Glomerular endothelial cell (primary cell): ENCODE measurements at places on chromosomes 5 and 9. TPM values are rescaled to one million over a fixed set of nuclear protein-coding genes. Genes with fewer than 3 reads are reported as not detected.

DNA sequence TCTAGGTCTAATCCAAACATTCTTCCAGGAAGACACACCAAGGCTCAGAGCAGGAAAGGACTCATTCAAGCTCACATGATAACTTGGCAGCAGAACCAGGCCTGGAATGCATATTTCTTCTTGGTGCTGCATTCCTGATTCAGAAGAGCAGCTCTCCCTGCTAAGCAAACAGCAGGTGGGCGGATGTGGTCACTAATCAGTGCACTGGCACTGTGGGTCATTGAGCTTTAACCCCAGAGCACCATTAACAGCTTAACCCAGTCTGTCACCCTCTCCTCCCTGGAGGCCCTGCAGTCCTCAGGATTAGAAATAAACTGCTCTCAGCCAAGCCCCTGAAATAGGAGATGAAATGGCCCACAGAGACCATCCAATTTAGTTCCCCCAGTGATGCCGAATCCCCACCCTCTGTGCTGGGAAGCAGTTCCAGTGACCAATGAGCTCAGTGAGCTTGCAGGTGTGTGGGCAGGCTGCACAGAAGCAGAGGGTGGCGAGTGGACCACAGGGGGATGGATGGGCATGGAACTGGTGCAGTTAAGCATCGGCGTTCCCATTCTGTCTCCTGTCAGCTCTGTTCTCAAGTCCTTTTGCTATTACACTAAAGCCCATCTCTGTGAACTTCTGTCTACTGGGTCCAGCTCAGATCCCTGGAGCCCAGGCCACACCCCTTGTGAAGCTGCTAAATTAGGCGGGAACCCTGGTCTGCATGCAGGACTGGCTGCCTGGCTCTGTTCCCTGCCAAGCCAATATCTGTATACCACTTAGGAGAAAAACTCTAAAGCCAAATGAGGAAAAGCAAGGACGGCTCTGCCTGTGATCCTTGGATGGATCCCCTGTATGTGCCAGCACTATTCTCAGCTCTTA lies 16.6 kb upstream of the MEGF9 start:
- peak; percentile 82 for DNase-seq

GRCh38 chr9:70924895-70925547 lies 196.4 kb downstream of the TRPM3 start:
- DNase-seq = peak; percentile 70

GRCh38 chr5:39117401-39117800 lies 43.2 kb upstream of the RICTOR start:
- DNase-seq = peak; percentile 81

DNA sequence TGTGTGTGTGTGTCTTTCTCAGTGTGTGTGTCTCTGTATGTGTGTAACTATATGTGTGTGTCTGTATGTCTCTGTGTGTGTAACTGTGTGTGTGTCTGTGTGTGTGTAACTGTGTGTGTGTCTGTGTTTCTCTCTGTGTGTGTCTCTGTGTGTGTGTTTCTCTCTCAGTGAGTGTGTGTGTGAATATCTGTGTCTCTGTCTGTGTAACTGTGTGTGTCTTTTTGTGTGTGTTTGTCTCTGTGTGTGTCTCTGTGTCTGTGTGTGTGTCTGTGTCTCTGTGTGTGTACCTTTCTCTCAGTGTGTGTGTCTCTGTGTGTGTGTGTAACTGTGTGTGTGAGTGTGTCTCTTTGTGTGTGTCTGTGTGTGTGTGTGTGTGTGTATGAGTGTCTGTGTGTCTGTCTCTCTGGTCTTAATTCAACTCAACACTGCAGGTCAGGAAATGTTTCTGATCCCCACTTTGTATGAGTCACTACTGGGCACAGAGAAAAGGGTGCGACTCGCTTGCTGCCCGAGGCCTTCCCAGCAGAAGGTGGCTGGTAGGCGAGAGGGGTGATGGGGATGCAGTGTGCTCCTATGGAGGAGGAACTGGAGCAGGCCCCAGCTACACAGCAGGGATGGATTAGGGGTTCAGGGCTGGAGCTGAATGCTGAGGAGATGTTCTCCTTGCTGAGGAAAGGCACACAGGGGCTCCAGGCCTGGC lies 52.1 kb downstream of the NSG2 start:
- no peak for DNase-seq

- DNase-seq = no peak
These were observed 206.5 kb downstream of the ARL15 start for GRCh38 chr5:54103871-54104270.

DNA sequence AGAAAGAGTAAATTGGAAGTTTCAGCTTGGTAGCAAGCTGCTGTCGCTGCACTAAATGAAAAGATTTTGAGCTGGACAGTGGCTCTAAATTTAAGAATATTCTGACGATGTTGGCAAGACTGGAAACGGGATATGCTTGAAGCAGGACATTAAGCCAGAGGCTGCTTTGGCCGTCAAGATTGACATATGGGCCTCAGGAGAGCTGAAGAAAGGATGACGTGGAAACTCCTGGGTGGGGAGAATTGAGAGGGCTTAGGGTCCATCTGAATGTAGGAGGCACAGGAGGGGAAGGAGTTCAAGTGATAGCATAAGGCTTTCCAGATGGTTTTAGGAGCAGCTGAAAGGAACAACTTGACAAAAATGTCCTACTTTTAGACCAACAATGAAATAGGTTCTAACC lies 108.9 kb downstream of the PAPPA start:
- no peak for DNase-seq

The TMC1 gene
- total RNA-seq = 0.23 and 0.82 TPM in 2 replicates

- peak; percentile 63 for DNase-seq
These were observed 33.6 kb upstream of the GLIPR2 start for GRCh38 chr9:36102742-36103495.

- no peak for DNase-seq
These were observed 241.9 kb downstream of the IRX1 start for GRCh38 chr5:3837506-3837905.

DNA sequence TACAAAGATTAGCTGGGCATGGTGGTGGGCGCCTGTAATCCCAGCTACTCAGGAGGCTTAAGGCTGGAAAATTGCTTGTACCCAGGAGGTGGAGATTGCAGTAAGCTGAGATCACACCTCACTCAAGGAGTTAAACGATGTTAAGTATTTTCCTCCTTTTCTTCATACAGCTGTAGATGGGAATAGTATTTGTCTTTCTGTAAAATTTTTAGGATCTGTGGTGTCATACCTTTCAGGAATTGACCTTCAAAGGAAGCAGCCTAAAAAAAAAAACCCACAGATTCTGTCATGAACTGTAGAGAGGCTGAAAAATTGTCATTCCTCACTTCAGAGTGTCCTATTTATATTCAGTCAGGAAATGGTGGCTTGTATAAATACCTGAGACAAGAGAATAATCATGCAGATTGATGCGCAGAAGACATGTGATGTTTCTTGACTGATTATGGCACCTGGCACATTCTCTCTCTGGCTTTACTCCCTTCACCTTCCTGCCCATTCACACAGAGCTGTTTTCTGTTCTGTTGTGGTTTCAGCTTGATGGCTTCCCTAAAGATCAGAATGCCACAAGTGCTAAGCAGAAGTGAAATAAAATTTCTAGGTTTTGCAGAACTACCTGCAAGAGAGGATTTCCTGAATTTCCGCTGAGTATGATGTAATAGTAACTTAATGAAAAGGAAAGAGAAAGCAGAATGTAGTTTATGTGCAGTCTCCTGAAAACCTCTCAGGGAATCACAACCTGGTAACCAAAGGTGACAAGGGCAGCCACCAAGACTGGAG lies 3.8 kb downstream of the IFNA1 start:
- no peak for DNase-seq

DNA sequence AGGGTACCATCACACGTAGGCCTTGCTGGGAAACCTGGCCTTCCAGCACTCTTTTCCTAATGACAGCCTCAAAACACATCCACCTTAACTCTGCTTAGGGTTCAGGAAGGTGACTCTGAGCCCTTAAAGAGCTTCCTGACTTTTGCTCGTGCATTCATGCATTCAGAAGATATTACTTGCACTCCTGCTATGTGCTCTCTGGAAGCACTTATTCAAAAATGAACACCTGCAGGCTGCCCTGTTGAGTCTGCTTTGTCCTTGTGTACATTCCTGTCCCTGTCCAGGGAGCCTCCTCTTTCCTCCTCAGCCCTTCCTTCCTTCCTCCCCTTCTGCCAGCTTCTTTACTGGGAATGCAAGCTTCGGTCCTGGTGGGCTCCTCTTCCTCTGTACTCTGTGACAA lies 61.5 kb downstream of the SPRY4 start:
- no peak for DNase-seq

DNA sequence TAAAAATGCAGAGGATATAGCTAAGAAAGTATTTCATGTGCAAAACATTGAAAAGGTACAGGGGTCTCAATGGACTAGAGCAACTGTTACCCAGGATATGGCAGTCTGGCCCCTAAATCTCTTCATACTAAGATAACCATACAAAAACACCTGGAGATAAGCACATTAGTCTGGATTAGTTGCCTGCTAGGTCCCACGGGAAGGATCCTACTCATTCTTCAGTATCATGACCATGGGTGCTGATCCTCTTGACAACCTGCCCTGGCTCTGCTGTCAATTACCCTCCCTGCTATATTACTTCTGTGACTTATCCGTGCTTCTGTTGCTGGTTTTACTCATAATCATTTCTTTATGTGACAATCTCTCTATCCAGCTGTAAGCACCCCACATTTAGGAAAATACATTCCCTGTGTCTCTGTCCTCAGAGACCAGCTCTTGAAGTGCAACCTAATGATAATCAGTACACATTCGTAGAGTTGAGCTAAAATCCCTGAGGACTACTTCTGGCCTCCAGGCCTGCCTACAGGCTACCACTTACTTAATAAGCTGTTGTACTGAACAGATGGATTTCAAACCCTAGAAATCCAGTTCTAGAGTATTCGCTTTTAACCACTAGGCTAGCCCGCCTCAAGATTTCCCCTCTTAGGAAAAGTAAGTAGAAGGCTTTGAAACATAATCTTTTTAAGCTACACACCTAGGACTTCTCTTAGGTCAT lies 190.5 kb upstream of the OR13F1 start:
- DNase-seq = no peak

GRCh38 chr5:144731786-144732185 lies 561.1 kb downstream of the KCTD16 start:
- DNase-seq = no peak

- DNase-seq = no peak
These were observed 9.4 kb upstream of the GABRA6 start for GRCh38 chr5:161676103-161676502.

GRCh38 chr5:97476852-97477534 lies 293.9 kb upstream of the RIOK2 start:
- no peak for DNase-seq

The UNC5A gene
- total RNA-seq = 18.5 and 24.0 TPM in 2 replicates

- DNase-seq = no peak
These were observed 151.4 kb downstream of the MAST4 start for GRCh38 chr5:66747607-66748006.

The CCNO gene
- total RNA-seq = 0.10 and 0.70 TPM in 2 replicates

DNA sequence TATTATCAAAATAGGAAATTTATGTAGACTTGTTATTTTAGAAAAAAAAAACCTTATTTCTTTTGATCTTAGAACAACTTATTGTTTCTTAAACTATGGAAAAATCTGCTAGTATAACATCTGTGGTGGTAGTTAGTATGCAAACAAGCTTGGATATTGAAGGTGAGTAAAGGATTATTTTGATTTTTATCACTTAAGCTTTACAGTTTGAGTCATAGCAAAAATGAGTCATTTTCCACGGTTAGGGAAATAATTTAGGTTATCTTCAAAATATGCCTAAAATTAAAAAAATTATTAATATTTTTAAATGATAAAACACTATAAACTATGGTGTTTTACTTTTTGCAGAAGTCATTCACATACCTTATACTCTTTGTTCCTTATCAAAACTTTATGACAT lies 107.2 kb upstream of the DHFR start:
- no peak for DNase-seq

The CCDC152 gene
- 0.05 and 0.23 TPM in 2 replicates for total RNA-seq

The OBP2B gene
- not detected in 2 replicates for total RNA-seq

- DNase-seq = no peak
These were observed 49.0 kb downstream of the STOM start for GRCh38 chr9:121321016-121321503.

- DNase-seq = no peak
These were observed 5.9 kb upstream of the LRRC14B start for GRCh38 chr5:185095-186070.

DNA sequence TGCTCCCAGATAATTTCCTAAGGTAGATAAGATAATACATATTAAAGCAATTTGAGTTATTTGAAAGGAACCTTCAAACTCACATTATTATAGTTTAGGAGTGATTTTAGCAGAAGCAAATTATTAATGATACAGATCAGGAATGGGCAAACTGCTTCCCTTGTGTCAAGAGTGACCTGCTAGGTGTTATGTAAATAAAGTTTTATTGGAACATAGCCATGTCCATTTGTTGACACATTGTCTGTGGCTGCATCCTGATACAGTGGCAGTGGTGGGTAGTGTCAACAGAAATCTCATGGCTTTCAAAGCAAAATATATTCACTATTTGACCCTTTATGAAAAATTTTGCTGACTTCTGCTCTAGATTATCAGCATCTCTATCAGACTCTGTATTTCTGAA lies 11.4 kb upstream of the BASP1 start:
- no peak for DNase-seq

- peak; percentile 74 for DNase-seq
These were observed 69.5 kb upstream of the ANXA1 start for GRCh38 chr9:73081979-73082657.

GRCh38 chr5:147483961-147484707 lies 25.7 kb downstream of the DPYSL3 start:
- DNase-seq = peak; percentile 99

The OGN gene
- total RNA-seq = not detected in 2 replicates
